ENCODE measurements at places on chromosomes 1 and 21.

DNA sequence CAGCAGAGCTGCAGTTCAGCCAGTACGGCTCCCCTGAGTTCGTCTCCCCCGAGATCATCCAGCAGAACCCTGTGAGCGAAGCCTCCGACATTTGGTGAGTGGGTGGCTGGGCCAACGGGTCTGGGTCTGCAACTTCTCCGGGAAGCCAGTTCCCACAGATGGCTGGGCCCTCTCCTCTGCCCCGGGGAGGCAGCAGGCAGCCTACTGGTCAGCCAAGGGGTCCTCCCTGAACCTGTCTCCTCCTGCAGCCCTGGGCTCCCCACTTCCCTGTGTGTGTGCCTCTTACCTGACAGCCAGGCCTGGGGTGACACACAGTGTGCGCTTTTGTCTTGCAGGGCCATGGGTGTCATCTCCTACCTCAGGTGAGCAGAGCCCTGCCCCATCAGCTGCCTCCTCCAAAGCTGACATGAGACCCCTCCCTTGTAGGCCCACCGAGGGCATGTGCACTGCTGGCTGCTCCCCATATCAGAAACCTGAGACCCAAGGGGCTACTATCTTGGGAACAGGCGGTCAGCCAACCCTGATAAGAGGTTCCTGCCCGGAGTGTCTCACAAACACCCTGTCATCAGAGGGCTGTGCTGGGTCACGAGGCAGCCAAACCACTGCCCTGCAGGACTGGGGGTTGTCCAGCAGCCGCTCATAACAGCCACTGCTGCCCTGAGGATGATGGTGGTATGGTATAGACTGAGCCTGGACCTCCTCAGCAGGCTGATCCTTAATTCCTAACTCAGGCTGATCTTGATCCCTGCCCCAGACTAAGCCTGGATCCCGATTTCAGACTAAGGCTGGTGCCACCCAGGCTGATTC lies 37.6 kb downstream of the TRIM11 start:
- H3K36me3 ChIP-seq = no peaks in the 10 kb centered on the region
- DNase-seq = peak; percentile 43
- no peak overlapping the region for H3K27ac ChIP-seq
- H3K4me1 ChIP-seq = no peaks in the 10 kb centered on the region
- H3K27me3 ChIP-seq = no peaks in the 10 kb centered on the region

- H3K27ac ChIP-seq = no peak overlapping the region
- H3K27me3 ChIP-seq = no peaks in the 10 kb centered on the region
- no peak overlapping the region for H3K4me3 ChIP-seq
- H3K4me1 ChIP-seq = no peaks in the 10 kb centered on the region
These were observed 69.1 kb upstream of the TEKT2 start for GRCh38 chr1:36014722-36015220.

DNA sequence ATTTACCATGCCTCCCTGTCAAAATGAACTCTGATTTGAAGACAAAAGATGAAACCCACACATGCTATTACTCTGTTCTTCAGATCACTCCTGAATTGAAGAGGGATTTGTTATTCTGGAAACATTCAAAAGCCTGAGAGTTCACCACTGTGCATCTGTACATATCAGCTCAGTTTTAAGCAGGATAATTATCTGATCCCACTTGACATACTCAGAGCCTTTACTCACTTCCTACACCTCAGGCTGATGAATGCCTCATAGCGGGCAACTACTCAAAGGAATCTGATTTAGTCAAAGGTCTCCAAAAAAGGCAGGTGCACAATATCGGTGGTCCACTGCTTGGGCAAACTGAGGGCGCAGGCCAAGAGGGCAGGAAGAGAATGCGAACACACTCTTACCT lies 47.5 kb upstream of the LPAR3 start:
- peaks cover 4% of the 10 kb centered on the region for H3K27me3 ChIP-seq
- H3K4me1 ChIP-seq = no peaks in the 10 kb centered on the region
- H3K36me3 ChIP-seq = no peaks in the 10 kb centered on the region
- DNase-seq = peak; percentile 45
- no peak overlapping the region for H3K27ac ChIP-seq

GRCh38 chr1:79052829-79053449 lies 46.4 kb upstream of the ADGRL4 start:
- H3K27me3 ChIP-seq = no peaks in the 10 kb centered on the region
- H3K4me3 ChIP-seq = peak overlapping the region; percentile 45
- H3K4me1 ChIP-seq = no peaks in the 10 kb centered on the region
- no peak overlapping the region for H3K27ac ChIP-seq

- no peak overlapping the region for H3K4me3 ChIP-seq
- no peaks in the 10 kb centered on the region for H3K27me3 ChIP-seq
- H3K36me3 ChIP-seq = no peaks in the 10 kb centered on the region
- no peak for DNase-seq
These were observed 64.0 kb downstream of the SLC9A1 start for GRCh38 chr1:27090911-27091310.

- H3K4me1 ChIP-seq = no peaks in the 10 kb centered on the region
- H3K36me3 ChIP-seq = no peaks in the 10 kb centered on the region
- H3K4me3 ChIP-seq = no peak overlapping the region
- H3K27me3 ChIP-seq = no peaks in the 10 kb centered on the region
- no peak overlapping the region for H3K27ac ChIP-seq
- no peak for DNase-seq
These were observed 4.5 kb upstream of the FCMR start for GRCh38 chr1:206926286-206926685.

GRCh38 chr1:38436749-38437148 lies 390.2 kb upstream of the POU3F1 start:
- H3K4me1 ChIP-seq = no peaks in the 10 kb centered on the region
- no peak overlapping the region for H3K4me3 ChIP-seq
- no peak overlapping the region for H3K27ac ChIP-seq
- H3K36me3 ChIP-seq = no peaks in the 10 kb centered on the region
- no peak for DNase-seq
- H3K27me3 ChIP-seq = no peaks in the 10 kb centered on the region

GRCh38 chr1:24944318-24944717 lies 14.2 kb upstream of the RUNX3 start:
- DNase-seq = no peak
- no peak overlapping the region for H3K27ac ChIP-seq
- H3K4me3 ChIP-seq = no peak overlapping the region
- peaks cover 11% of the 10 kb centered on the region for H3K27me3 ChIP-seq
- no peaks in the 10 kb centered on the region for H3K36me3 ChIP-seq

GRCh38 chr1:55314740-55315139 lies 99.6 kb upstream of the USP24 start:
- H3K27me3 ChIP-seq = no peaks in the 10 kb centered on the region
- no peak overlapping the region for H3K27ac ChIP-seq
- no peaks in the 10 kb centered on the region for H3K36me3 ChIP-seq
- no peak for DNase-seq
- H3K4me3 ChIP-seq = no peak overlapping the region

- no peak overlapping the region for H3K27ac ChIP-seq
- H3K36me3 ChIP-seq = peaks cover 33% of the 10 kb centered on the region
These were observed 7.2 kb downstream of the METTL13 start for GRCh38 chr1:171788696-171789095.

DNA sequence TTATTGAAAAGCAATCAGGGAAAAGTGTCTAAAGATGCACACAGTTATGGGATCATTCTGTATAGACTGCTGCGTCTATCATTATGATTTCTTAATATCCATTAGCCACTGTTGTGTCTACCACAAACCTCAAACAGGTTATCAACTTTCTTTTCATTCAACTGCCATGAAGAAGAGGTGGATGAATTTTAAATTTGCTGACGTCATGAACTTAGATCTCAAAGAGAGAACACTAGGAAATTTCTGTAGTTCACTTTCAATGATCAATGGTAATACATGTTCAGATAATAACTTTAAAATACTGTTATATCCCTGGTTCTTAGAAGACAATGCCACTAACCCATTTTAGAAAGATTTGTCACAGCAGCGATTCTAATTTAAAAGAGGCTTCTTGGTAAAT lies 6.7 kb downstream of the PLA2G4A start:
- no peak overlapping the region for H3K4me3 ChIP-seq
- no peak for DNase-seq
- H3K27me3 ChIP-seq = no peaks in the 10 kb centered on the region

GRCh38 chr1:54299037-54299436 lies 99.1 kb downstream of the MRPL37 start:
- no peaks in the 10 kb centered on the region for H3K27me3 ChIP-seq
- peaks cover 10% of the 10 kb centered on the region for H3K4me1 ChIP-seq
- H3K4me3 ChIP-seq = no peak overlapping the region
- no peak for DNase-seq

GRCh38 chr1:39969531-39970270 lies 14.8 kb downstream of the MFSD2A start:
- H3K36me3 ChIP-seq = peaks cover 2% of the 10 kb centered on the region
- H3K4me3 ChIP-seq = no peak overlapping the region
- H3K27ac ChIP-seq = no peak overlapping the region
- H3K4me1 ChIP-seq = no peaks in the 10 kb centered on the region
- no peak for DNase-seq

DNA sequence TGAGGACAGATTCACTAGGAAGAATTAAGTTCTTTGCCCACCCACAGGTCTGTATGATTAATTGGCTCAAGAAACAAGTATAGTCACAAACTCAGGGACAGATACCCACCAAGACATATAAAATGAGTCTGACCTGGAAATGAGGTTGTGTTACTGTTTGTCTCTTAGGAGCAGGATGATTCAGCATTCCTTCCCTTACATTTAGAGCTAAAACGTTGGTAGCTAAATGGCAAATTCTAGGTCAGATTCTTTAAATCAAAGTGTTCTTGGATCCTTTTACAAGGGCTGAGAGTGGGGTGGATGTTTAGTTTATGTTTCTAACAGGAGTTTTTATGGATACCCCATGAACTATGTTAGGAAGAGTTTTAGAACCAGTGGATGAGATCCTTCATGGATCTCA lies 4.7 kb downstream of the RIMKLA start:
- peak; percentile 2 for DNase-seq
- no peaks in the 10 kb centered on the region for H3K36me3 ChIP-seq
- H3K4me1 ChIP-seq = no peaks in the 10 kb centered on the region
- H3K27ac ChIP-seq = no peak overlapping the region
- H3K4me3 ChIP-seq = no peak overlapping the region

GRCh38 chr1:235533476-235534168 lies 29.4 kb upstream of the B3GALNT2 start:
- peaks cover 2% of the 10 kb centered on the region for H3K4me1 ChIP-seq
- H3K36me3 ChIP-seq = no peaks in the 10 kb centered on the region
- no peak overlapping the region for H3K27ac ChIP-seq
- no peak overlapping the region for H3K4me3 ChIP-seq
- peak; percentile 12 for DNase-seq

- H3K27ac ChIP-seq = no peak overlapping the region
- DNase-seq = no peak
- H3K4me1 ChIP-seq = peaks cover 3% of the 10 kb centered on the region
These were observed 56.1 kb downstream of the NTPCR start for GRCh38 chr1:233006541-233006973.

DNA sequence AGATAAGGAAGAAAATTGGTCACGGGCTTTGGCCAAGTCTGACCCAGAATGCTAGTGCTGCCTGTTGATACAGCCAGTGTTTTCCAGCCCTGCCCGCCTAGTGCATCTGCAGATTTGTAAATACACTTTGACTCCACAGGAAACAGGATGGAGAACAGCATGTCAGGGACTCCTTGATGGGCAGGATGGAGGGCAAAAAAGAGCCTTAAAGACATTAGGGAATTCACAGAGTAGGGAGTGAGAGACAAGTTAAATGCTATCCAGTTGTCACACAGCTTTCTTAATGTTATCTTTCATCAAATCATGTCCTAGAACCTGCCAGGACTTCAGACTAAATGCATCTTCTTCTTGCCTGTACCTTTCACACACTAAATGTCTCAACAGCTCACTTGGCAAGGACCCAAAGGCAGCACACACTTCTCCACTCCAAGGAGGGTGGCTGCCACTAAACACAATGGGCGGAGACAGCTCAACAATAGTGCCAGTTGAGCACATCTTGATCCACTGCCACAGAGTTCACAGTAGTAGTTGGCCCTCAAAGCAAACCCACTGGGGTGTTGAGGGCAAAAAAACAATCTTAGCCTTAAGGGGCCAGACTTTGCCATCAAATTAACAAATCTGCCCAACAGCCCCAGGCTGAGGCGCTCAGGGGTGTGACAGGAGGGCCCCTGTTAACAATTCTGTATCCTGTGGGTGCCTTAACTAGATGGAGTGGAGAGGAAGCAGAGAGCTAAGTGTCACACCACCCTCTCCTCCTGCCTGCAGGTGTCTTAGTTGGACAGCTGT lies 2.7 kb downstream of the HIVEP3 start:
- H3K27ac ChIP-seq = no peak overlapping the region
- no peak for DNase-seq
- peaks cover 6% of the 10 kb centered on the region for H3K4me1 ChIP-seq

DNA sequence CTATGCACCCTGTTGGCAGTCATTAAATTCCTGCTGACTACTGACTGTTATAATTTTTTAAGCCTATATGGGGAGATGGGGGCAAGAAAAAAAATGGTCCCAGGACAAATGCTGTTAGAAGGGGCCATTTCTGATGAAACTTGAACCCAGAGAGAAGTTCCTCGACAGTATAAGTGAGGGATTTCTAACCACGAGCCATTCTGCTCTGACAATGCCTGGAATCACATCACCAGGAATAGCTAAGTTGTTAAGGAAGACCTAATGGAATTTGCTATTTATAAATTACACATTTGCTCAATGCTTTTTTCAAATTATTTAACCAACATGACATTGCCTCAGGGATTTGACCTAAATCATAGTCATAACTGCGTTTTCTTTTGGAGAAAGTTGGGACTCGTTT lies 55.2 kb downstream of the LHX9 start:
- H3K27me3 ChIP-seq = no peaks in the 10 kb centered on the region
- no peak overlapping the region for H3K27ac ChIP-seq
- DNase-seq = no peak
- no peak overlapping the region for H3K4me3 ChIP-seq

GRCh38 chr1:44672254-44672955 lies 1.9 kb downstream of the TMEM53 start:
- H3K4me1 ChIP-seq = peaks cover 13% of the 10 kb centered on the region
- DNase-seq = peak; percentile 40
- H3K27ac ChIP-seq = no peak overlapping the region
- H3K4me3 ChIP-seq = no peak overlapping the region
- no peaks in the 10 kb centered on the region for H3K36me3 ChIP-seq

DNA sequence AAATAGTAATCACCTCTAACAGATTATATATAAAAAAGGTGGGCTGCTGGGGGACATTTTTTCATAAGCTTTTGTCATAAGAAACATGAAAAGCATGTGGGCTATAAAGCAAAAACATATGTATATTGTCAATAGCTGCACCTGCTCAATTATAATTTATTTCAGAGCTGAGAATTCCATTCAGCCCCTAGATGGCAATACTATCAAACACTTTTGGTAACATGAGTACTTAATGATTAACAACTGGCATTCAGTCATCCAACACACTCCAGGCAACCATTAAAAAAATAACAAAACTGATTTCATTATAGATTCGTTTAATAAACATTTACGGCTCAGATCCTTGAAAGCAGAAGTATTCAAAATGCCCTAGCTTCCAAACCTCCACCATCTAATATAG lies 115.1 kb downstream of the KCTD3 start:
- DNase-seq = no peak
- no peak overlapping the region for H3K4me3 ChIP-seq
- H3K36me3 ChIP-seq = no peaks in the 10 kb centered on the region
- H3K27me3 ChIP-seq = no peaks in the 10 kb centered on the region
- no peak overlapping the region for H3K27ac ChIP-seq

GRCh38 chr21:37916310-37917051 lies at the start of gene KCNJ6:
Gene KCNJ6 (minus strand): TSS chr21:37916457. CDS start chr21:37840682, 75,775 bp downstream.
- H3K27me3 ChIP-seq = peaks cover 13% of the 10 kb centered on the region
- H3K36me3 ChIP-seq = no peaks in the 10 kb centered on the region
- H3K4me3 ChIP-seq = peak within 1 kb of the TSS; percentile 57
- peak within 1 kb of the TSS; percentile 28 for H3K27ac ChIP-seq
- H3K4me1 ChIP-seq = peaks cover 4% of the 10 kb centered on the region
- peak; percentile 41 for DNase-seq

GRCh38 chr1:60865166-60865565 lies 217.2 kb upstream of the NFIA start:
- DNase-seq = no peak
- no peaks in the 10 kb centered on the region for H3K36me3 ChIP-seq
- H3K27ac ChIP-seq = no peak overlapping the region
- no peaks in the 10 kb centered on the region for H3K27me3 ChIP-seq
- H3K4me3 ChIP-seq = no peak overlapping the region

Data from fibroblast of lung (primary cell).